Activated effector memory CD4-positive, alpha-beta T cell treated with anti-CD3 and anti-CD28 coated beads, Interleukin-2, amount 50 U/mL, for 16 hours (primary cell): ENCODE measurements at places on chromosomes 7 and 10.

DNA sequence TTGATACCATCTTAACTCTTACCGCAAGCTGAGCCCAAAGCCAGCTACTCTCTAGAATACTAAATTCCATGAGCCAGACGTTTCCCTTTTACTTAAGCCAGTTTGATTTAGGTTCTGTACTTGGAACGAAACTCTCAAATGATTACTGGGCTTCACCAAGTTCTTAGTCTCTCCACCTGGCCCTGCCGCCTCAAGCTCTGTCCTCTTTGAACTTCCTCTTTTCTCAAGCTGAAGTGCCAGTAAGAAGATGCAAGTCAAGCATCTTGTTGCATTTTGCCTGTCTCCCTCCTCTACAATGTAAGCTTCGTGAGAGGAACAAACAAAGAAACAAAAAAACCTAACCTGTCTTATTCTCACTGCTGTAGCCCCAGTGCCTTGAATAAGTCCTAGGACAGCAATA lies 358.2 kb upstream of the NPVF start:
- DNase-seq, result no peak

- no peak for DNase-seq
These were observed 116.6 kb upstream of the RSU1 start for GRCh38 chr10:16933783-16934182.

DNA sequence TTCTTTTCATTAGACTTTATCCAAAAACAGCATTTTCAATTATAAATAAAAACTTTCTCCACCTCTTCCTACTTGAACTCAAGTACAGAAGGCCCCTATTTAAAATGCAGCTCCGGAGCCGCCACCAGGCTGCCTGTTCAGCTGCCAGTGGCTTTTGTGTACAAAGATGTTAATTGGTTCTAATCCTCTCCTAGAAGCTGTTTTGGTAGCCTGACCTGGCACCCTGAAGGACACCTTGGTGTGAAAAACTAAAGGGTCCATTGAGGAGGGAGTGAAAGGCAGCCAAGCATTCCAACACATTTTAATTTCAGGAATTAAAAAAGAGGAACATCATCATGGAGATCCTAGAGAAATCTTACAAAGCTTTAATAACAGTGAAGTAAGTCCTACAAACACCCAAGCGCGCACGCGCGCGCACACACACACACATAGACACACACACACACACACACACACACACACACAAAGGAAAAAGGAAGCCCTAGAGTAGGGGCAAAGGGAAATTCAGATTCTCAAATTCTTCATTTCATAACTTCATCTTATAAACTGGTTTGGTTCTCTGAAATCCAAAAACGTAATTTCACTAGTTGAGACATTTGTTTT lies 41.4 kb downstream of the VAX1 start:
- no peak for DNase-seq

- no peak for DNase-seq
These were observed 213.9 kb downstream of the ELFN1 start for GRCh38 chr7:1883834-1884582.
